Activated naive CD8-positive, alpha-beta T cell treated with anti-CD3 and anti-CD28 coated beads for 36 hours (primary cell): ENCODE measurements at places on chromosomes 6 and 20.

- no peak for DNase-seq
These were observed 32.1 kb downstream of the PKIG start for GRCh38 chr20:44614525-44614924.

DNA sequence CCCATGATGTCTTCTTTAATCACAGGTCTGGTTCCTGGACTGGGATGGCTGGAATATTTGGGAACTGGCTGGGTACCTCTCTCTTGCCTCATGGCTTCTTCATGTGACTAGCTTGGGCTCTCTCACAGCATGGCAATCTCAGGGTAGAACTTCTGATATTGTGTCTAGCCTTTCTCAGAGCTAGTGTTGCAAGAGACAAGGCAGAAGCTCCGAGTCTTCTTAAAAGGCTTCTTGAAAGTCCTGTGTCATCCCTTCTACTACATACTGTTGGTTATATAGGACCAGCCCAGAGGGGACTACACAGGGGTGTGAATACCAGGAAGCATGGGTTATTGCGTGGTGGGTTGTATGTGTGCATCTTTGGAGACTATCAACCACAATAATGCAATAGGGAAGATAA is 23.3 kb downstream of the BCAS1 start:
- DNase-seq: no peak

DNA sequence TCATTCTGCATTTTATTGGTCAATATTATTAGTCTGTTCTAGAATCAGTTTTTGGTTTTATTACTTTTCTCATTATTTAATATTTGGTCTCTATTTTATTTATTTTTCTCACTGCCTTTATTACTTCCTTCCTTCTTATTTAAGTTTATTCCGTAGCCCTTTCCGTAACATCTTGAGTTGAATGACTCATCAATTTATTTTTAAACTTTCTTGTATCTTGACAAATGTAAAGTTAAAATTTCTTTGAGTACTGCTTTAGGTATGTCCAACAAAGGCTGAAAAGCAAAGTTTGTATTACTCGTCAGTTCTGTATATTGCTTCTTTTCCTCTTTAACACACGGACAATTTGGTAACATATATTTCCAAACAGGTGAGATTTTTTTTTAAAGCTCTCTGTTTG is 192.0 kb downstream of the CD109 start:
- no peak for DNase-seq

DNA sequence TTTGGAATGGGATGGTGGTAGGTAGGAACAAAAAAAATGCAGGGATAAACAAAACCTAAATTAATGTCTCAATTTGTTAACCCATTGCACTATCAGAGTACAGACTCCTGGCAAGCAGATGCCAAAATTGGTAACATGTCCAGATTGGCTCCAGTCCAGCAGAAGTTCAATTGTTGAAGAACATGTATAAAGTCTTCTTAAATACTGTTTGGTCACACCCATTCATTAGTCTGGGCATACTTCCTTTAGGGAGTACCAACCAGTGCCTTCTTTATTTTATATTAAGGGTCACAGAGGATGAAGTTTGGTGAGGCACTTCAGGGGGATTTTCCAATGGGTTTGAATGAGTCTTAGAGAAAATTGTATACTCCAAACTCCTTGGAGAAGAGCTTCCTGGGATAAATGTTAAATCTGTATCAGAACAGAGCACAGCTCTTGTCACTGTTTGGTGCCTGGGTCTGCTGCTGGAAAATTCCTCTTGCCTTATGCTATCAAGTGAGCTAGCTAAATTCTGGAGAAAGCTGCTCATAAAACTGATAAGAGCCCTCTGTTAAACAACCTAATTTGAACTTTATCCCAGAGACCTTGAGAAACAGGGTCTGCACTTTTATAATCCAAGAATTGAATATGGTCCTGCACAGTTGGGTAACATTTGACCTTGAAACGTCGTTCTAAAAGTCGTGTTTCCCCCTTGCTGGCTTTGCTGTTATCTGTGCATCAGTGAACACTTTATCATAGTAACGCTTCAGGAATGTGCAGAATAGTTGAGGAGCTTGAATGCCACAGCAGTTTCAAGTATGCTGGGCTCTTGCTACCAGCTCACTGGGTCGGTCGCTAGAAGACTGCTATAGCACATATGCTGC is 334.1 kb upstream of the CITED2 start:
- DNase-seq: no peak
